Neural crest cell (in vitro differentiated cells): ENCODE measurements at places on chromosomes 7 and 10.

GRCh38 chr10:49106451-49106850 is 8.9 kb downstream of the VSTM4 start:
- DNase-seq, result no peak

GRCh38 chr10:30366829-30367228 is 17.8 kb upstream of the MTPAP start:
- DNase-seq, result no peak

DNA sequence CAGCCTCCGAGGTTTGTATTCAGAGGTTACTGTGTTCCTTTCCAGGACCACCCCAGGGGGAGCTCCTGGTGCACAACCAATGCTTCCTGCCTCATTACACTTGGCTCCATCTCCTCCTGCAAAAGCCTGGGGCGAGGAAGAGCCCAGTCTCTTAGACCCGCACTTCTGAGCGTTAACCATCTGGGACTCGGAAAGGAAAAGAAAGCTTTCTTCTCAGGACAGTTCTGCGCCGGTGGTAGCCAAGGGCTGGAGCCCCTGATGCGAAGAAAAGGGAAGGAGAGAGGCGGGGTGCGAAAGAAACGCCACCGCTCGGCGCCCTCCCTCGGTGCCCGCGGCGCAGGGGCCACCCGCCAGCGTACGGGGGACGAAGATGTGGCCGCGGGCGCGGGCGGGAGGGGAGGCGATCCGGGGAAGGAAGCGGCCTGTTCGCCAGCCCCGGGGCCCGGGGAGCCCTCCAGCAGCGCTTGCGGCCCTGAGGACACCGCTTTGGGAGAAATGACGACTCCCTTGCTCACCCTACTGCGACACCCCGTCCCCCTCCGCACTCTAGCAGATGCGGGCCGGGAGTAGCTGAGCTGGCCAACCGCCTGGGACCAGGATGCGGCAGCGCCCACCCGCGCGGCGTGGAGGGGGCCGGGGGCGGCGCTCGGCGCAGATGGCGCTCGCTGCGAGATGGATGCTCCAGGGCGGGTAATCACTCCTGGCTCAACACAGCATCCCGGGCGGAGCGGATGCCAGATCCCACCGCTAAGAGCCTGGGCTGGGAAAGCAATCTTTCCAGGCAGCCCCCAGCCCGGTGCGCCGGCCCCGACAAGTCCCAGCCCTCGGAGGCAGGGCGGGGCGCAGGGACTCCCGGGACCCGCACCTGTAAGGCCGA is 1.3 kb downstream of the NRCAM start:
- DNase-seq, result peak; percentile 33

GRCh38 chr10:132365102-132365501 is 31.9 kb upstream of the PWWP2B start:
- no peak for DNase-seq

DNA sequence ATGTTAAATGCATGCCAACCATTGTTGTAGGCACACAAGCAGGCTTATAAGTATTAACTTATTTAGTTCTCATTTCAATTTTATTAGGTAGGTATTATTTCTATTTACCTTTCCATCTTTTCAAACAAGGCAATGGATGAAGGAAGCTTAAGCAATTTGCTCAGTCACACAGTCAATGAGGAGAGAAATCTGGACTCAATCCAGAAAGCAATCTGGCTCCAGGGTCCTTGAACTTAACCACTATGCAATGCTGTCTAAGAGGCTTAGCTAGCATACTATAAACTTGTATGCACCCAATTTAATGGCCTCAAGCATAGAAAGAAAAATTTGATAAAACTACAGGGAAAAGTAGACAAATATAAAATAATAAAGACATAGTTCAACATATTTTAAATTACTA is 88.6 kb downstream of the VWDE start:
- DNase-seq, result no peak

GRCh38 chr7:26306790-26307189 is 15.1 kb downstream of the SNX10 start:
- DNase-seq, result no peak

DNA sequence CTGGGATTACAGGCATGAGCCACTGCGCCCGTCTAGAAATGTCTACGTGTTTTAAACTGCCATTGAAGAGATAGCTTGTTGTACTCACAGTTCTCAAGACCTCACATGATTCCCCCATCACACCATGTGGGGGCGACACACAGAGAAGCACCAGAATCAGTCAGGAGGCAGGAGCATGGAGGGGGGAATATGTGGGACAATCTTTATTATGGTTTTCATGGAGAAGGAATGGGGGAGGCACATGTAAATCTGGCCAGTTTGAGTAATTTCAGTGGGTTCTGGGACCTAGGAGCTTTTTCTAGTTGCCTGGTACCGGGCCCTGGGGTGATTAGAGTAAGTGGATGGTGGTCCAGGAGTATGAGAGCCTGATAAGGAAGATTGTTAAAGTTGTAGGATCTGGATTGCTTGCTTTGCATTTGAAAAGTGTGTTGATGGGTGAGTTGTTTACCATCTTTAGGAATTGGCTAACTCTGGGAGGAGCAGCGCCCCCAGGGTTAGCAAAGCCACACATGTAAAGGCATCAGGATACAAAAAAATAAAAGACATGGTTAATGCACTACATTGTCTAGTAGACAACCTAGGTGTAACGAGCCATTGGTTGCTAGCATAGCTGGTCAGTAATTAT is 85.4 kb upstream of the SLC13A1 start:
- DNase-seq, result no peak

DNA sequence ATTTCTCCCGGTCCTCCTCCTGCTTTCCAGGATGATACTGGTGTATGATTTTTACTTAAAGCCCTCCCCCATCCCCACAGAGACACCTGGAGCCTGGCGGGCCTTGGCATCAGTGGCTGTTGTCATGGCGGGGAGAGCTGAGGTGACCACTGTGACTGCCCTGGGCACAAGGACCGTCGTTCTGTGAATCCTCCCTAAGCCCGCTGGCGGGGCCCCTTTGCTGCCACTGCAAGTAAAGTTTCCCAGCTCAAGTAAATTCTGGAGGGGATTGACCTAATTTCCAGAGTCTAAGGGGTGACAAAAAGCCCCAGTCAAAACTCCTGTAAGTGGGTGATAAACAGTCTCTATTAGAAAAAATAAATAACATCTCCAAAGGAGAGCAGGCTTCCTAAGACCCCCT is 393.2 kb upstream of the PODXL start:
- no peak for DNase-seq

GRCh38 chr10:122475591-122476332 is 14.4 kb downstream of the HTRA1 start:
- DNase-seq, result no peak

- DNase-seq, result no peak
Observed at GRCh38 chr10:62224606-62225005, 44.0 kb downstream of the RTKN2 start.

- no peak for DNase-seq
Observed at GRCh38 chr10:79269969-79270368, 77.3 kb upstream of the PPIF start.

- DNase-seq, result no peak
Observed at GRCh38 chr7:140026935-140027334, 35.8 kb downstream of the PARP12 start.
